WTC11 (cell line): ENCODE measurements at places on chromosomes 1 and 21.
A peak's percentile ranks its signal among the peaks of the same experiment; 100 is the strongest.

GRCh38 chr1:234963180-234963903, 165.3 kb downstream of the TOMM20 start:
- no peak for DNase-seq

DNA sequence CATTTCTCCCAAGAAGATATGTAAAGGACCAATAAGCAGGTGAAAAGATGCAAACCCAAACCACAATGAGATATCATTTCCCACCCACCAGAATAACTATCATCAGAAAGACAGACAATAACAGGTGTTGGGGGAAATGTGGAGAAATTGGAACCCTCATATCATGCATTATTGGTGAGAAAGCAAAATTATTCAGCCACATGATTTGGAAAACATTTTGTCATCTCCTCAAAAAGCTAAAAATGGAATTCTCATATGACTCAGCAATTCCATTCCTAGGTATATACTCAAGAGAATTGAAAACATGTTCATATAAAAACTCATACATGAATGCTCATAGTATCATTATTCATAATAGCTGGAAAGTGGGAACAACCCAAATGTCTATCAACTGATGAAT, 25.1 kb upstream of the RNF186 start:
- no peak for DNase-seq

GRCh38 chr1:187630653-187631380, 802.1 kb downstream of the PLA2G4A start:
- DNase-seq, result no peak

GRCh38 chr1:12052997-12053686, 10.0 kb upstream of the TNFRSF8 start:
- DNase-seq, result no peak

DNA sequence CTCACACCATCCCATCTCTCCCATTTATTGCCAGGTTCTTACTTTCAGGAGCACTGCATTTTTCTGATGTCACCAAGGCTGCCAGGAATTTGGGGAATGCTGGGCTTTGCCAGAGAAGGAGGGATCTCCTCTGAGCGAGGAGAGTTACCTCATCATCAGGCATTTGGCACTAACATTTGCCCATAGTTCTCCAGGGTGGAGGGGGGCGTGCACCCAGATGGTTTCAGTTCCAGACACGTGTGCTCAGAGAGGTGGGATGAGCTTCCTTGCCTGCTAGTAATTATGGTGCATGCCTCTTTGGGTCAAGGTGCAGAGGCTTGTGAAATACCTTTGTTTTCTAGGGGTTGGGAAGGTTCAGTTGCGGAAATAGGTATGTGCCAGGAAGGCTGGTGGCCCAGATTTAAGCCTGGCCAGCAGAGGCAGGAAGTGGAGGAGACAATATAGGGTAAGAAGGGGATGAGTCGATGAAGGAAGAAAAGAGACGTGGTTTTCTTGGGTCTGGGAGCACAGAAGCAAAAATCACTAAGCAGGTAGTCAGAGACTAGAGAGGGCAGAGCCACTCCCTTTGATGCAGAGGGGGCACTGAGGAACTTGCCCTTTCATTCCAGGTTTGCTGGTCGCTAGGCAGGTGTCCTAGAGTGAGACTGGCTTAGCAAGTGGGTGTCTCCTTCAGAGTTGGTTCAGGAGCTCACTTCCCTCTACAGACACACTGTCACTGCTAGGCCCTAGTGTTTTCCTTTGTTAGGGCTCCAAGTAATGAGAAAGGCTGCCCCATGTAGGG, 7.2 kb downstream of the TUFT1 start:
- DNase-seq, result peak; percentile 64
